Motor neuron (in vitro differentiated cells): ENCODE measurements at places on chromosomes 16 and 17.

DNA sequence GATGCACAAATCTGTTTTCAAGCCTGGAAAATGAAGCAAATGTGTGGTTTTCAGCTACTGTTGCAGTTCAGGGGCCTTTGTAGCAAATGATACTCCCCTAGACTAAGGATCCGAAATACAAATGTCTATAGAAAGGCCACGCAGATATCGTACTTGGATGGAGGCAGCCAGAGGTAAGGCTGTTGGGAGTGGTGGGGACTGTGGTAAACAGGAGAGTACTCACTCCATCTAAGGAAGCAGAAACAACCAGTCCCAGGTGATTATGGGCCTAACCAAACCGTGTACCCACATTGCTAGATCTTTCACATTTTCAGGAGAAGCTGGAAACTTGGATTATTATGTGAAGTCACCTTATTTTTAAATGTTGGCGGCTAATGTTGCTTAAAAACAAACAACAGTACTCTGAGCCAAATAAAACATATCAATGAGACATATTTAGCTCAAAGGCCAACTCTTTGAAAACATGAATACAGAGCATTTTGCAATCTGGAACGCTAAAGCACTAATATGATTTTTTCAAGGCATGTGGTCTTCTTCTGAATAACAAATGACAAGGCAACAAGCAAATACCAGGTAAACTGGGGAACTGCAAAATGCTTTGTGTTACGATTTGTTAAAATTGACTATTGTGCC, 110.1 kb downstream of the YPEL2 start:
- ATAC-seq = no peak

DNA sequence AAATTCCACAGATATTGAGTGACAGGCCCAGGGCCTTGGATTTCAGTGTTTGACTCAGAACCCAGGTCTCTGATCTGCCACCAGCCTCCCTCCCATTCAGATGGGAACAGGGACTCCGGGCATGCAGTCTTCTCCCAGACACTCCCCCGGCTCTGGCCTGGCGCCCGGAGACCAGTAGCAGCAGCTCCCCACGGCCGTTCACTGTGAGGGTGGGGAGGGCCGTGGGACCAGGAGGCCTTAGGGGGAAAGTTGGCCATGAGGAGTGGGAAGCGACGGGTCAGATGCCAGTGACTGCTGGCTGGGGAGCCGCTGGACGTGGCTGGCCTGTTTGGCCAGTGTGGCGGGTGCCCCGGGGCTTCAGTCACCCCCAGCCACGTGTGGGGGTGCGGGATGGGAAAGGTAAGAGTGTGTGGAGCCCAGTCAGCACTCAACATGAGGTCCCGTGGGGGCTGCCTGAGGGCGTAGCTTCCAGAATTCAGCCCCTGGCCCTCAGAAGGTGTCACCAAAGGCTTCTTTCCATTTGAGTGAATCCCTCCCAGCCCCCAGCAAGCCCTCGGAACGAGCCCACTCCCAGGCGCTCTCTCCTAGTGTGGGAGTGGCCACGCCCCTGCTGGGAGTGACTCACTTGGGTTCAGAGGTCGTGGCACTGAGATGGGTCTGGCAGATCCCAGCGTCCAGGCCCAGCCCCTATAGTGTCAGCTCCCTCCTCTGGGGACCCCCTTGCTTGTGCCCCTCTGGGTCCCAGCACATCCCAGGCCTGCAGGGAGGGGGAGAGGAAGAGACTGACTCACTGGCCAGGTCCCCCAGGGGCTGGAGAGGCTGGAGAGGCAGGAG, 309.4 kb downstream of the SEC14L1 start:
- ATAC-seq = peak; percentile 34

DNA sequence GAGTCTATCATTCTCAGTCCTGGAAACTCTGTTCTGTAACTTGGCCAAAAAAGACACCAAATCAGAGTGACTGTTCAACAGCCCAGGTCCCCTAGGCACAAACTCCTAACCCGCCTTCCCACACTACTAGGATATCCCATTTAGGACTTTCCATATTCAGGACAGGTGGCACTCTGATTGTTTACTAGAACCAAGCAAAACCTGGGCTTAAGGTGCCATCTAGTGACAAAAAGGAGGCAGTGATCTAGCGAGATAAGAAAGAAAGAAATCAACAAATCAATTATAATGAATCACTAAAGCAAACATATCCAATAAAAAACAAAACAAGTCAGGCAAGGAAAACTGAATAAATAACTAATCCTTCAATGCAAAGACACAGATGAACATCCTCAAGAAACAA, 203.9 kb downstream of the CEP112 start:
- ATAC-seq = peak; percentile 64

DNA sequence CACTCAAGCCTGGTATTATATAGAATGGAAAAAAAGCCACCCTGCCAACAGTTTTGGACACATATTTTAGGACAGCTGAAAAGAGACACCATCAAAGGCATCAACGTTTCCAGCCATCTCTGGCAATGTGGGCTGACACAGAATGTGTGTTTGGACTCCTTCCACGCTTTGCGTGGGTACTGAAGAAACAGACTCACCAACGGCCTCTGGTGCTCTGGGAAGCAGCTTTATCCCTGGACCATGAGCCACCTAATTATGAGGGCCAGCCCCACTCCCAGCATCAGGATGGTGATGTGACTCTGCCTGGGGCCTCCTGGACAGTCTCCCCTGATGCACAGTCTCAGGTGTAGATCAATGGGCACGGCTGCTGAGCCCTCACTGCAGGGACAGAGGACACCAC, 27.9 kb downstream of the CCDC57 start:
- no peak for ATAC-seq
